ENCODE measurements at places on chromosomes 1 and 21.

DNA sequence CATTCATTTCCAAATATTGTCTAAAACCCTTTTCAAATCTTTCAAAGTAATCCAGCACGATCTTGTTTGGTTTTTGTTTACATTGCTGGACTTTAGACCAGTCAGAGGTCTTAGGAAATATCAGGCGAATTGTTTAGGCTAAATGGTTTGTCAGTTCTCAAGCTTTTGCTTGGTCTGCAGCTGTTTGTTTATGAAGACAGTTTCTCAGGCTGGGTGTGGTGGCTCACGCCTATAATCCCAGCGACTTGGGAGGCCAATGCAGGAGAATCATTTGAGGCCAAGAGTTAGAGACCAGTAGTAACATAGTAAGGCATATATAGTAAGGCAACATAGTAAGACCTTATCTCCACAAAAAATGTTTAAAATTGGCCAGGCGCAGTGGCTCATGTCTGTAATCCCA lies 77.5 kb downstream of the DNTTIP2 start:
- no peak for DNase-seq

DNA sequence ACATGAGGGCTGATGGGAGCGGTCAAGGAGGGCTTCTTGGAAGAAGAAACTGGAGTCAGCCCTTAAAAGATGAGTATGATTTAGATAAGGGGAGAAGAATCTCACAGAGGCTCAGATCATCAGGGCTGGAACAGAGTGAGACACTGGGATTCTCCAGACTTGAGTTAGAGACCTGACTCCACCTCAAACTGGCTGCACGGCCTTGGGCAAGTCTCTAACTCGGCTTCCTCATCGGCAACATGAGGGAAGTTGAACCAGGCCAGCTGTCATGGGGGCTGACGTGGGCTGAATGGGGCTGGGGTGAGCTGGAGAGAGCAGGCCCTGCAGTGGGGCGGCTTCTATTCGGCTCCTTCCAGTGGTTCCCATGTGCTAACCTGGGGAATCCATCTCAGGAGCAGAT lies 2.5 kb downstream of the C1QC start:
- DNase-seq = no peak

- DNase-seq = no peak
These were observed 64.5 kb upstream of the PRRC2C start for GRCh38 chr1:171420810-171421209.

GRCh38 chr1:176159993-176160392 lies 47.1 kb downstream of the COP1 start:
- no peak for DNase-seq

- peak; percentile 51 for DNase-seq
These were observed 5.1 kb upstream of the CSRP1 start for GRCh38 chr1:201511941-201512539.

GRCh38 chr21:42426424-42426823 lies 22.7 kb downstream of the UBASH3A start:
- no peak for DNase-seq

DNA sequence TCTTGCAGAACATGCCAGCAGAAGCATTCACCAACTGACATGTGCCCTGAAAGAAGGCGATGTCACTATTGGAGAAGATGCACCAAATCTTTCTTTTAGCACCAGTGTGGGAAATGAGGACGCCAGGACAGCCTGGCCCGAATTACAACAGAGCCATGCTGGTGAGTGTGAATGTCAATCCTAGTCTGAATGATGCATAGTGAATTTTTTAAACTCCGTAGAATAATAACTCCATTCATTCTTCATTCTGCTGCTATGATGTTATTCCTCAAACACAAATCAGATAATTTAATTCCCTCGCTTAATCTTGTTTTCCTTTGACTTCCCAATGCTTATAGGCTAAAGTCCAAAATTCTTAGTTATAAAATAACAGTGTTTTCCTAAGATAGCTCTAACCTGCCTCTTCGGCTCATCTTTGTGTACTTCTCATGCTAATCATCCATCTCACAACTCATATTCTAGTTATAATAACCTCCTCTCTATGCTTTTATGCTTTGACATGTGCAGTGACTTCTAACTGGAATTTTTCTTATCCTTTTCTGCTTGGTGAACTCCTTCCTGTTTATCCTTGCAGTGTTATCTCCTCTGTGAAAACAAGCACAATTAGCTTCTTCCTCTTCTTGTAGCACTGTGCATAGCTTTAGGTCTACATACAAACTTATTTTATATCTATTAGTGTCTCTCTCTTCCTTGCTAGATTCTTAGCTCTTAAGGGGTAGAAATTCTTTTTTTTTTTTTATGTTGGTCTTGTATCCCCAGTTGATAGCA lies 14.4 kb downstream of the SDCCAG8 start:
- DNase-seq = no peak

DNA sequence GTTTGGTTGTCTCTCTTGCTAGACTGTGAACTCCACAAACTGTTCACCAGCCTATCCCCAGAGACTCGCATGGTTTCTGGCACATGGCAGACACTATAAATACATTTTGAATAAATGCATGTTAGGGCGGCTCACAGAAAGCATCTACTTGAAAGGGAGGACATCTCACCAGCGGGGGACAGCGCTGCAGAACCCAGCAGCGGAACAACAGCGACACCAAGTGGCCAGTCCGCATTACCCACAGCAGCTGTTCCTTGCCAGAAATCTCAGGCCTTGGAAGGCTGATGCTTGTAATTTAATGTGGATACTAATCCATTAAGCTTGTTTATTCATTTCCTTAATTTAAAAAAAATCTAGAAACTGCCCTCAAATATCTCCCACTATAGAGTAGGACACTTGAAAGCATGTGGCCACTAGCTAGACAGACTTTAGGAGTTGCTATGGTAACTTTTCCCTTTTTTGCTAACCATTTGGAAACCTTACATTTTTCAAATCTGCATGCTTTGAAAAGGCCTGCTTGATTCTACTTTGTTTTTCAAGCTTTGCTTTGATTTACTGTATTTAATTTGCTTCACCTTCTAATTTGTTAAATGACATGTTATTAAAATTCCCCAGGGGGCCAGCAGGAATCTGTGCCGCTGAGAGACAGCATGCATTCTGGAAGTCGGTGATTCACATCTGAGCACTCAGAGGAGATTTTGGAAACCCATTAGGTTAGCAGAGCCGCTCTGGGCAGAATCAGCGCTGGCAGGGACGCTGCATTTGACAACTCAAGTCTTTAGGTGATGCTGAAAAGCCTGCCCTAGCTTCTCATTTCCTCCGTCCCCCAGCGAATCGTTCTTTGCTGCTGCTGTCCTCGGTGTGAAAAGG lies 63.5 kb upstream of the SSX2IP start:
- DNase-seq = peak; percentile 65

DNA sequence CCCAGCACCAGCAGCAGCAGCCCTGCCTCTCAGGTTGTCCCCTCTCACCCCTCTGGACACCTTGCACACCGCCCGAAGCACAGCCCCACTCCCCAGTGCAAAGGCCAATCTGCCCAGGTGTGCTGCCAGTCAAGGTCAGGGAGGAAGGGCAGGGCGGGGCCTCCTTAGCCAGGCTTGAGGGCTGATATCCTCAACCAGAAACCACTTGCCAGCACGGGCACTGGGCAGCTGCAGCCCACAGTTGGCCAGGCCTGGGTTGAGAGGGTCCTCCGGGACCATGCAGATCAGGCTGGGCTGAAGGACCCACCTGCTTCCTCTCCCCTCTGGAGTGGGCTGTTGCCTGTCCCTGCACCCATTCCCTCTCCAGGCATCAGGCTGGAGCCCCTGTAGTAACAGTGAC lies 588.3 kb downstream of the NPHP4 start:
- no peak for DNase-seq

DNA sequence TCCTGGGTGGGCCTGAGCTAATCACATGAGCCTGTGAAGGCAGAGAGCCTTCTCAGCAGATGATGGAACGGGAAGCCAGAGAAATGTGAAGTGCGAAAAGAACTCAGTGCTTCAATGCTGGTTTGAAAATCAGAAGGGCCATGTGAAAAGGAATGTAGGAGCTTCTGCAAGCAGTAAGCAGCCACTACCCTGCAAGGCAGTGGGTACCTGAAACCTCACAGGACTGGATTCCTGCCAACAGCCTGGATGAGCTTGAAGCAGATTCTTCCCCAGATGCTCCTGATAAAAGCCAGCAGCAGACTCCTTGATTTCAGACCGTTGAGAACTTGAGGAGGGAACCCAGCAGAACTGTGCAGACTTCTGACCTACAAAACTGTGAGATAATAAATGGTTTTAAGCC lies 158.6 kb downstream of the SYT2 start:
- no peak for DNase-seq

DNA sequence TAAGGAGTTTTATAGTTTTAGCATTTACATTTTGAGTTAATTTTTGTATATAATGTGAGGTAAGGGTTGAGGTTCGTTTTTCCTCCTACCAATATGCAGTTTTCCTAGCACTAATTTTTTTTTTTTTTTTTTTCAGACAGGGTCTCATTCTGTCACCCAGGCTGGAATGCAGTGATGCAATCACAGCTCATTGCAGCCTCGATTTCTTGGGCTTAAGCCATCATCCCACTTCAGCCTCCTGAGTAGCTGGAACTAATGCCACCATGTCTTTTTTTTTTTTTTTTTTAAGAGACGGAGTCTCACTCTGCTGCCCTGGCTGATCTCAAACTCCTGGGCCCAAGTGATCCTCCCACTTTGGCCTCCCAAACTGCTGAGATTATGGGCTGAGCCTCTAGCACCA lies 2.5 kb upstream of the UBASH3A start:
- DNase-seq = no peak

Measured in occipital lobe (tissue), 3 donors.